Heart right ventricle (tissue), 16 donors: ENCODE measurements at places on chromosomes 11 and 22.

- DNase-seq: no peak
- H3K27me3 ChIP-seq: peaks cover 100% of the 10 kb centered on the region
- H3K36me3 ChIP-seq: no peaks in the 10 kb centered on the region
- peaks cover 15% of the 10 kb centered on the region for H3K4me1 ChIP-seq
- no peak overlapping the region for H3K4me3 ChIP-seq
Measured at GRCh38 chr11:31822175-31822926, 11.2 kb upstream of the PAX6 start.

- no peak overlapping the region for H3K27ac ChIP-seq
- H3K36me3 ChIP-seq: no peaks in the 10 kb centered on the region
- H3K4me1 ChIP-seq: peaks cover 6% of the 10 kb centered on the region
- H3K27me3 ChIP-seq: no peaks in the 10 kb centered on the region
Measured at GRCh38 chr11:92702037-92702804, 267.2 kb upstream of the MTNR1B start.

DNA sequence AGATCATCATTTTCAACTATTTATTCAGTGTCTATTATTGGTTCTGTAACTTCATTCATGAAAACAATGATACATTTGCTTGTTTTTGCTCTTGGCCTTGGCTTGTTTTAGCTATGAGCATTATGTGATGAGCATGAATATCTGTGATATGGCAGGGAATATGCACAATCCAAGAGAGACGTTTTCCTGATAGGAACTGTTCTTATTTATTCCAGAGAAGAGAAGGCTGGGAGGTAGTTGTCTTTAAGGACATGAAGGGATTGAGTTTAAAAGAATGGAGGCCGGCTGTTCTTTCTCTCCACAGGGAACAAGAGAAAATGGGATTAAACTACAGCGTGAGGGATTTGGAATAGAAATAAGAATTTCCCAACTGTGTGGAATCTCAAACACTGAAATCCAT, 30.3 kb downstream of the BLID start:
- H3K36me3 ChIP-seq: peaks cover 15% of the 10 kb centered on the region
- H3K27me3 ChIP-seq: no peaks in the 10 kb centered on the region
- no peak overlapping the region for H3K4me3 ChIP-seq
- DNase-seq: no peak

- H3K4me3 ChIP-seq: no peak overlapping the region
- no peak overlapping the region for H3K27ac ChIP-seq
- peaks cover 29% of the 10 kb centered on the region for H3K4me1 ChIP-seq
- no peak for DNase-seq
- H3K36me3 ChIP-seq: peaks cover 18% of the 10 kb centered on the region
Measured at GRCh38 chr11:111642542-111642941, 40.3 kb downstream of the SIK2 start.

DNA sequence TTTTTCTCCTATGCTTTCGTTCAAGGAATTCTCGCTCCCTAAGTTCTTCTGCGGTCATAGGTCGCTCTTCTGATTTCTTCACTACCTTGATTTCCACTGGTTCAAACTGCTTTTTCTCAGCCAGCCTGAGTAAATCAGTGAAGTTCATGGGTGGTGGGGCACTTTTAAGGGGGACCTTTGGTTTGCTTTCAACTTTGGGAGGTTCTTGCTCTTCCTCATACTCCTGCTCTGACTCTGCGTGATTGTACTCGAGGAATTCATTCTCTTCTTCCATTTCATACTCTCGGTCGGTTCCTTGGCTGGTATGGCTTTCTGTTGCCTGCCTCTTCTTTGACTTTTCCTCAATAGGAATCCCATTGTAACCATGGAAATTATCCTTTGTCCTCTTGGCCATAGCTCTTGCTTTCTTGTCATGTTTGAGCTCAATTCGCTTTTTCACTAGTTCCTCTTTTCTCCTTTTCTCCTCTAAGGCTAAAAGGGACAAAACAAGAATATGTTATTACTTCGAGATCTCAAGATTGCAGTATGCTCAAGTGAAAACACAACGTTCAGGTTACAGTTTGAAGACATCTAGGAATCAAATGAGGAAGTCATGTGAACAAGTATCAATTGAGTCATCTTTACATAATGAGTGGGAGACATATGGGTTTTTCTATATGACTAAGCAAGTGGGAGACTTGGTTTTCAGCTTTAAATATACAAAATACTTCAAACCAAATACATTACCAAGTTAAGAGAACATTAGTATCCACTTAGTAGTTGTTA, 16.2 kb downstream of the MISFA start:
- H3K27ac ChIP-seq: no peak overlapping the region
- DNase-seq: no peak
- H3K4me1 ChIP-seq: peaks cover 53% of the 10 kb centered on the region
- no peaks in the 10 kb centered on the region for H3K27me3 ChIP-seq
- H3K4me3 ChIP-seq: no peak overlapping the region

DNA sequence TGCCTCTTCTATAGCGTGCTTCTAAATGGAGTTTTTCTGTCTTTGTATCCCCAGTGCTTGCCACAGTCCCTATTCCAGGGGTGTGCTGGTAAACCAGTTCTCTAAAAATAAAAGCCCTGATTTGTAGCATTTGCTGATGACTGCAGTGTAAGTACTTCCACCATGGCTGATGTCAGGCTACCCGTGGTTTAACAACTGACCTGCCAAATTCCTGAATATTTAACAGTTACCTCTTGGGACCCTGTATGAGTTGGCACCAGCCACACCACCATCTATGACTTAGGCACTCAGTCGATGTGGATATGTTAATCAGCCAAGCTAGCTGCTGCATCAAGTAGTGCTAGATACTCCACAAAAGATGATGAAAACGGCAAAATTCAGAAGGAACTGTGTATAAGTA, 94.0 kb upstream of the MTNR1B start:
- H3K27me3 ChIP-seq: peaks cover 12% of the 10 kb centered on the region
- no peak overlapping the region for H3K27ac ChIP-seq
- DNase-seq: no peak
- H3K4me1 ChIP-seq: no peaks in the 10 kb centered on the region
- H3K4me3 ChIP-seq: no peak overlapping the region

GRCh38 chr22:27488456-27489177, 312.9 kb downstream of the MN1 start:
- no peaks in the 10 kb centered on the region for H3K36me3 ChIP-seq
- no peaks in the 10 kb centered on the region for H3K4me1 ChIP-seq
- no peak for DNase-seq
- no peaks in the 10 kb centered on the region for H3K27me3 ChIP-seq

- no peaks in the 10 kb centered on the region for H3K36me3 ChIP-seq
- no peak overlapping the region for H3K27ac ChIP-seq
- DNase-seq: no peak
- peaks cover 4% of the 10 kb centered on the region for H3K4me1 ChIP-seq
Measured at GRCh38 chr11:129785383-129786111, 30.1 kb upstream of the TMEM45B start.

DNA sequence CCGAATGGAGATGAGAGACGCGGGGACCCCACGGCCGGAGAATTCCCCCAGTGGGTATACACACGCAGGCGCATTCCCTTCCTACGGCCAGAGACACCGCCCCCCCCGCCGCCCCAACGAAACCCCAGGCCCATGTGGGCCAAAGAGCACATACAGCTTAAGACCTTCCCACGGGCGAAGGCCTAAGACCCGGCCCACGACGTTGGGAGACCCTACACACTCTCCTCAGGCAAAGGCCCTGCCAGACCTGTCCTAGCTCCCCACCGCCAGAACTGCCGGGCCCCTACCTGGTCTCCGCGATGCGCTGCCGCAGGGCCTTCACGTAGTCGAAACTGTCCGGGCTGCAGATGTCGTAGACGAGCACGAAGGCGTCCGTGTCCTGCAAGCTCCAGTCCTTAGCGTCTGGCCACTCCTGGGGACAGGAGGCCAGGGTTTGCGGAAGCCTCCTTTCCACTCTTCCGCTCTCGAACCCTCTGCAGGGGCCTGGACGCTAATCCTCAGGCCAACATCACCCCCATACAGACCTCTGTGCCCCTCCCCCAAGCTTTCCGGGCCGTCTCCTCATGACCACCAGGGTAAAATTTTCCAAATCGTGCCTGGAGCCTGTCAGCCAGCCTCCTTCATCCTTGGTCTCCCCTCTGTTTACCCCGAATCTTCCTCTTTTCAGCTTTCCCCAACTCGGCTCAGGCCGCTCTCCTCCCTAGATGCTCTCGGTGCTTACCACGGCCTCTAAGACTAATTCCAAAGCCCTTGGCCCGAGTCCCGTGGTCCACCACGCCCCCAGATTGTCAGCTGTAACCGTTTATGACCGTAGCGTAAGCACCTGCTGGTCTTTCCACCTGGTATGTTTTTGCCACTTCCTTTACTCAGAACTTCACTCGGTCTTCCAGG, 1.7 kb downstream of the RASL10A start:
- no peaks in the 10 kb centered on the region for H3K36me3 ChIP-seq
- no peak for DNase-seq
- no peak overlapping the region for H3K27ac ChIP-seq
- H3K27me3 ChIP-seq: peaks cover 27% of the 10 kb centered on the region
- H3K4me1 ChIP-seq: peaks cover 66% of the 10 kb centered on the region

DNA sequence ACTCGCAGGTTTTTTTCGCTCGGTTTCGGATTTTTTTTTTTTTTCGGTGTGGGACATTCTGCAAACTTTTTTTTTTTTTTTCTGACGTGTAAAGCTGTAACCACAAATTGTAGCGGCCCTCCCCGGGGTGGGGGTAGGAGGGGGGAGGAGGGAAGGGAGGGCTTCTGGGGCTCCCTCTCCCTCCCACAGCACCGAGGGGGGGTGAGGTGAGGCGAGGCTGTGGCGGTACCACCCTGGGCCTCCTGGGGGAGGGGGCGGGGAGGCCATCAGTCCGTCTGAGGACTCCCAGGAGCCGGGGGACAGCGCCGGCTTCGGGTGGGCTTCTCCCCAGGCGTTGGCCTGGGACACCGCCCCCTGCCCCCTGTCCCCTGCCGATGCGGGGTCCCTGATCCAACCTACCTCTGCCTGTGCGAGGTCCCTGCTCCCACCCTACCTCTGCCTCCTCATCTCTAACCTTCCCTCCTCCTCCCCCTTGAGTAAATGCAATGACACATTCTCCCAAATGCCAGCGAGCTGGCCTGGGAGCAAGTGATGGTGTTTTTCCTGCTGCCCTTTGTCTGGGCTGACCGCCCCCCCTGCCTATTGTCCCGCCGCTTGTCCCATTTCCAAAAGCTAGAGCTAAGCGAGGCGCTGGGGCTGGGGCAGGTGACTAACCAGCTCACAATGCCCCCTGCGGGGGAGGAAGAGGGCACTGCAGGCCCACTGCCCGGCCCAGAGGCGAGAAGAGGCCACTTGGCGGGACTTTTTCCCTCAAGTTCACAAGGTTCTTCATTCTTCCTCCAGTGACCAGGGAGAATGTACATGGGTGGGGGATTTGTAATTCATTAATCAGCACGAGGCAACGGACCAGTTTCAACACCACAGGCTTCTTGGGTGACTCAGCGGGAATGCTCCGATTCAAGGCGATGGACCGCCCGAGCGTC, 511 bp upstream of the CLCF1 start:
- H3K4me3 ChIP-seq: peak overlapping the region; percentile 75
- DNase-seq: peak; percentile 77
- peaks cover 4% of the 10 kb centered on the region for H3K27me3 ChIP-seq
- peaks cover 19% of the 10 kb centered on the region for H3K4me1 ChIP-seq
- H3K27ac ChIP-seq: peak overlapping the region; percentile 87

- no peaks in the 10 kb centered on the region for H3K27me3 ChIP-seq
- no peaks in the 10 kb centered on the region for H3K36me3 ChIP-seq
- peak overlapping the region; percentile 73 for H3K27ac ChIP-seq
- peaks cover 27% of the 10 kb centered on the region for H3K4me1 ChIP-seq
- H3K4me3 ChIP-seq: peak overlapping the region; percentile 51
- DNase-seq: no peak
Measured at GRCh38 chr22:43088627-43088983, 586 bp downstream of the TTLL1 start.

- H3K4me3 ChIP-seq: no peak overlapping the region
- no peak overlapping the region for H3K27ac ChIP-seq
- peaks cover 14% of the 10 kb centered on the region for H3K4me1 ChIP-seq
Measured at GRCh38 chr11:95081412-95081811, 8.2 kb upstream of the ENDOD1 start.

DNA sequence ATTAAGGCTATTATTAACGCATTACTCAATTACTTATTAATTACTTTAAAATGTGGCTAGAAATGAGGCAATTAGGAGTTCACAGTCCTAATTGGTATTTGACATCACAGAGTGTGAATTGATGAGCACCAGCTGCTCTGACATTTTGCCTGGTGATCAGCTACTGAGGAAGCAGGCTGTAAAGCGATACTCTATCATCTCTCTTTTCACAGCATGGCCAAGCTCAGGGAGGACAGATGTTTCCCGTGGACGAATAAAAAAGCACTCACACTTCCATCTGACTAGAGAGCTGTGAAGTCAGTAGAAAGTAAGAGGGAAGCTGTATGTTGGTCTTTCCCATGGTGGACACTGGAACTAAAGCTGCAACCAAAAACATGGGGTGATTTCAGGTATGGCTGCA, 29.1 kb upstream of the SYT9 start:
- H3K27ac ChIP-seq: no peak overlapping the region
- H3K27me3 ChIP-seq: no peaks in the 10 kb centered on the region
- no peak overlapping the region for H3K4me3 ChIP-seq
- DNase-seq: no peak

DNA sequence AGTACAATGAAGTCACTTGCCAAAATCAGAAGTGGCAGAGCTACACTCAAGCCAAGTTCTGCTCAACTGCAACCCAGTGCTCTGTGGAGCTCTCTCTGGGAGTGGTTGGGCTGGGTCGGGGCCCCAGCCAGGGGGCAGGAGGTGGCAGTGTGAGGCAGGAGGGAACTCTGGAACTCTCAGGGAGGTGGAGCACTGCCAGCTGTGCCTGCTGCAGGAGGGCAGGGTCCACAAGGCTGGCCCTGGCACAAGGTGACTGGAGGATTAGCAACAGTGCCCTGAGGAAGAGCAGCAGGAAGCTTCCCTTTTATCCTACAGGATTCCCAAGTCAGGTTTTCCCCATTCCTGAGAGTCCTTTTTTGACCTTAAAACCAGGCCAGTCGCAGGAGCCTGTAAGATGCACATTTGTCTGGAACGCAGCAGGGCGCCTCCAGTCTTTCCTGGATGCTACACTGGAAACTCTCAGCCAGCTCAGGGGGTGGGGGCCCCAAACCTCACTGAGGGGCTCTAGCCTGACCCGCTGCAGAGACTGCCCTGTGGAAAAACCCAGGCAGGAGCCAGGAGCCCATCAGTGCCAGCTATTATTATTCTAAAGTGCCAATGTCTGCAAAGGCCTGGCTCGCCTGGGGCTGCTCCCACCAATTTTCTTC, 31.8 kb downstream of the DKK3 start:
- H3K27me3 ChIP-seq: no peaks in the 10 kb centered on the region
- H3K36me3 ChIP-seq: no peaks in the 10 kb centered on the region

DNA sequence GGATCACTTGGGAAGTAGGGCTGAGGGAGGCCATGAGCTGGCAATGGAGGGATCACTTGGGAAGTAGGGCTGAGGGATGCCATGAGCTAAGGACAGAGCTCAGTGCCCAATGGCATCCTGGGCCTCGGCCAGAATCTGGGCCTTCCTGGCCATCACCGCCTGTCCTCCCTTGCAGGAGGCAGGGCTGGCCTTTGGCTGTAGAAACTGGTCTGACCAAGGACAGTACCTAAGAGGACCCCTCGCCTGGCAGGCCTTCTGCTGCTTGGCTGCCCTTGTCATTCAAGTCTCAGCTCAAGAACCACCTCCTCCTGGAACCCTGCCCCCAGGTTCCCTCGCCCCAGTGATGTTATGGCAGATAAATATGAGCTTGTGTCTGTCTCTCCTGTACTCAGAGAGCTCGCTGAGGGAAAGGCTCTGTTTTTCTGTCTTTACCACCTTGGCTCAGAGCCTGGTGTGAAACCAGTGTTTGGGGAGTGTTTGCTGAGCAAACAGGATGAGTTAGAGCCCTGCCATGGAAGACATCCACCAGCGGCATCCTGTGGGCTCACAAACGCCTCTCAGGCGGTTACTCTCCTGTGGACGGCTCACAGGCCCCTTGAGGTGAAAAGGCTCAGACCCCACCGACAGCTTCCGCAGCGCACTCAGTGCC, 19.3 kb upstream of the RASL10A start:
- H3K27ac ChIP-seq: no peak overlapping the region
- H3K4me3 ChIP-seq: no peak overlapping the region
- H3K36me3 ChIP-seq: peaks cover 98% of the 10 kb centered on the region
